ENCODE measurements at places on chromosomes 5 and 9.

- no peak for DNase-seq
Measured at GRCh38 chr9:73093016-73093739, 58.5 kb upstream of the ANXA1 start.

- no peak for DNase-seq
Measured at GRCh38 chr5:137901011-137901817, 12.0 kb downstream of the PKD2L2 start.

DNA sequence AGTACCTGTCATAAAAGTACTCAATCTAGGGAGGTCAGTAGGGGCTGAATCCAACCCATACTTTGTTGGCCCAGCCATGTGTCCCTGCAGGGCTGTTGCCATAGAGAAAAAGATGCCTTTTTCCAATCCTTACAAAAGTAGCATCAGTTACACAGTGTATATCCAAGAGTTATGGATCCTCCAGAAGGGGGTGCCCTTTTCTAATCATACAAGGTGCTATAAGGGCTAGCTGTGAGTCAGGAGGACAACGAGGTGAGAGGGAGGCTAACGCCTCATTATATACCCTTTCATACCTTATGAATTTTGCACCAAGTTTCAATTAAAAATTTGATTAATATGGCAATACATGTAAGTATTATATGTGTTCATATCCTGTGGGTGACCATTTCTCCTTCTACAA lies 4.8 kb downstream of the KIAA0825 start:
- DNase-seq: peak; percentile 48

DNA sequence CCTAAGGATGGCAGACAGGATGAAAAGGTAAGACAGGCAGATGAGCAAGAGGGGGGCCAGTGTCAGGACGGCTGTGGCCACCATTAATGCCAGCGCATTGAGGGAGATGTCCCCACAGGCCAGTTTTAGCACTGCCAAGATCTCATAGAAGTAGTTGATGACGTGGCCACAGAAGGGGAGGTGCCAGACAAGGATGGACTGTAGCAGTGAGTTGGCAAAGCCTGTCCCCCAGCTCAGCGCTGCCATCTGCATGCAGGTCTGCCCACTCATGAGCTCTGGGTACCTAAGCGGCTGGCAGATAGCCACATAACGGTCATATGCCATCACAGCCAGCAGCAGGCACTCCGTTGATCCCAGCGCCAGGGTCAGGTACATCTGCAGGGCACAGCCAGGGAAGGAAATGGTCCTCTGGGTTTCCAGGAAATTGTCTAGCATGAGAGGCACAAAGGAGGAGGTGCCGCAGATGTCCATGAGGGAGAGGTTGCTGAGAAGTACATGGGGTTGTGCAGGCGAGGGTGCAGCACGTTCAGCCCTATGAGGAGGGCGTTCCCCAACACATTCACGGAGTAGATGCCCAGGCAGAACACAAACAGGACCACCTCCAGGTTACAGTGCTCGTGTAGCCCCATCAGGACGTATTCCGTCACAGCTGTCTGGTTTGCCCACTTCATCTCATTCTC lies 10.8 kb downstream of the OR13J1 start:
- DNase-seq: no peak

DNA sequence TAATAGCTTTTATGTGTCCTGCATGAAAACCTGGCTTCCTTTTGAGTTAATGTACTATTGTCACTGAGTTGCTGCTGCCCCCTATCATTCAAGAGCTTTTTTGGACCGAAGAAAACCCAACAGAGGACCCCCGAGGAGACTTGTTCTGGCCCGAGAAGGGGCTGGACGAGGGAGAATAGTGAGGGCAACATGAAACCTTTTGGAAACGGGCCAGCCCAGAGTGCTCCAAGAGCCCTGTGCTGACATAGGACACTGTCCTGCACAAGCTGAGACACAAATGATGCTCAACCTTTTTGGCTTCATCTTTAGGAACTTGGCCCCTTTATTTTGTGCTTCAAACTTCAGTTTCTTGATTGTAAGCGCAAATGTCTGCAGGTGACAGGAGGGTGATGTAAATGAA lies 4.0 kb upstream of the GADD45G start:
- no peak for DNase-seq

DNA sequence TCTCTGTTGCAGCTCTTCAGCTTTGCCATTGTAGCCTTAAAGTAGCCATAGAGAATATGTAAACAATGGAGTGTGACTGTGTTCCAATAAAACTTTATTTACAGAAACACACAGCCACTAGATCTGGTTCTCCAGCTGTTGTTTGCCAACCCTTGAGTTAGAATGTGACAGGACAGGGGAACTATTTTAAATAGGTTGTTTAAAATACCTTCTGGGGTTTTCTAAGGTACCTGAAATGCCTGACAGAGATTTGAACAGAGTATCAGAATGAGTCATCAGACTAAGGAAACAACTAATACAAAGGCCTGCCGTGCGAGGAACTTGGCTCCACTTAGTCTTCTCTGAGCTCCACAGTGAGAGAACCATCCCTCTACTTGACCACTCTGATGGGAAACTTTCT lies 85.4 kb downstream of the HSD17B4 start:
- no peak for DNase-seq

DNA sequence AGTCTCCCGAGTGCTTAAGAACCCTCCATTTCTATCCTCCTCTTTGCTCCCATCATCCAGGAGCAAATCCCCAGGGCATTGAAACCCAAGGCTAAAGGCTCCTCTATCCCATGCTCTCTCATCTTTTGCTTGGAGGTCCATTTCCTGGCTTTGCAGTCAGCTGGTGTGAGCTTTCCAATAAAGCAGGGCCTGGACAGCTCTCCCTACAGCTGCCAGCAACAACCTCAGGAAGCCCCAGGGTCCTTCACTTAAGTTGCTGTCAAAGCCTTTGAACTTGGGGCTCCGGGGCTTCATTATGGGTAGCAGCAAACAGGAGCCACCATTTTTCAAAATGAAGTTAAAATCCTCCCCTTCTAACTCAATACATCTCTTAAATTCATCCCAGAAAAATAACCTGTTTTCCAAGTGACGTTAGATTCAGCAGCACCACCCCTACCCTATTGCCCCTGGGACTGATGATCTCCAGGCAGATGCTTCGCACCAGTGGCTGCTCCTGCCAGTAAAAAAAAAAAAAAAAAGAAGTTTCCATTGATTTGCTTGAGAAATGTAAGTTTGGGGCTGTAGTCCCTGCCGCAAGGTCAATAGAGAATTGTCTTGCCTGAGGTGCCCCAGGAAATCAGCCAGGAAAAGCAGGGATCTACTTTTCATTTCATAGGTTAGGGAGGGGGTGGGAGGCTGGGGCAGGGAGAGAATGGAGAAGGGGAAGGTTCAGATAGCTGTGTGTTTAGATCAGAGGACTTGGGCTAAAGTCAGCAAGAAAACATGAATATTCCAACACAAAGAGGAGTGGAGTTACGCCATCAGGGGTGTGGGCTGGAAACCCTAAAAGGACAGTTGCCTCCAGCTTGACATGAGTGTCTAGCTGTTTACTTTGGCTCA lies 83.8 kb upstream of the IL6ST start:
- DNase-seq: no peak

DNA sequence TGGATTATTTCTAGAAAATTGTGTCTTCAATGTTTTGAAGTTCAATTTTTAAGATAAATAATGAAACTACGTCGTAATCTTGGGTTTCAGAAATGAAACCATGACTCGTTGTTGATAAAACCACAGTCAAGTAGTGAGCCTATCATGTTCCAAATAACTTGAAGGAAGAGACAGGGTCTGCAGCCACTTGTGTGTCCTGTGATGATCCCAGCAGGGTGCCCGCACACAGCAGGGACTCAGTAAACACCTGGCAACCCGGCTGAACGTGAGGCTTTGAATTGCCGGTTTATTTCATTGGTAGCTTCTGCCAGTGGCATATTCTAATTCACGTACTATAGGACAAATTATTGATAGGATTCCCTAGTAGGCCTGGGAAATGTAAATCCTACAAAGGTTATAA lies 679.6 kb downstream of the IRX1 start:
- DNase-seq: peak; percentile 24

GRCh38 chr5:57468481-57469163 lies 14.0 kb downstream of the ACTBL2 start:
- DNase-seq: no peak

DNA sequence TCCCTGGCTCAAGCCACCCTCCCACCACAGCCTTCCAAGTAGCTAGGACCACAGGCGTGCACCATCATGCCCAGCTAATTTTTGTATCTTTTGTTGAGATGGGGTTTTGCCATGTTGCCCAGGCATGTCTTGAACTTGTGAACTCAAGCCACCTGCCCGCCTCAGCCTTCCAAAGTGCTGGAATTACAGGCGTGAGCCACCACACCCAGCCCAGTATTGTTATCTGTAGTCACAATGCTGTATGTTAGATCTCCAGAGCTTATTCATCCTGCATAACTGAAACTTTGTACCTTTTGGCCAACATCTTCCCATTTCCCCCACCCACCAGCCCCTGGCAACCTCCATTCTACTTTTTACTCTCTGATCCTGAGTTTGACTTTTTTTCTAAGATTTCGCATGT lies 37.5 kb downstream of the CREBRF start:
- no peak for DNase-seq

- DNase-seq: no peak
Measured at GRCh38 chr9:90926936-90927335, 125.3 kb downstream of the SYK start.

GRCh38 chr5:14260637-14261036 lies 117.5 kb downstream of the TRIO start:
- DNase-seq: no peak

DNA sequence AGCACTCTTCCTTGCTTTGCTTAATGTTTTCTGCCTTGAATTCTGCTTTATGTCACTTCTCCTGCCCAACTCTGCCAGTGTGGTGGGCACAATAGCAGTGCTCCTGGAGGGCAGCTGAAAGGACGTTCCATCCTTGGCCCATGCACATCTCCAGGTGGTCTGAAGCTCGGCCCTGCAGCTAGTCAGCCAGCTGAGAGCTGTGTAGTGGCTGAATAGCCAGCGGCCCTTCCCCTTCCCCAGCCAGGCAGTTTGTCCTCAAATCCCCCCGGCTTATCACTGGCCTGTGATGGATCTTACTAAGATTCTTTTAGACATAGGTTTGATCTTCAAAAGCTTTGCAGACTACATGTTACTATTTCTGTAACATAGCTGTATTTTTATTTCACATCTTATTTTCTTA lies 42.7 kb upstream of the ANGPTL2 start:
- peak; percentile 2 for DNase-seq

DNA sequence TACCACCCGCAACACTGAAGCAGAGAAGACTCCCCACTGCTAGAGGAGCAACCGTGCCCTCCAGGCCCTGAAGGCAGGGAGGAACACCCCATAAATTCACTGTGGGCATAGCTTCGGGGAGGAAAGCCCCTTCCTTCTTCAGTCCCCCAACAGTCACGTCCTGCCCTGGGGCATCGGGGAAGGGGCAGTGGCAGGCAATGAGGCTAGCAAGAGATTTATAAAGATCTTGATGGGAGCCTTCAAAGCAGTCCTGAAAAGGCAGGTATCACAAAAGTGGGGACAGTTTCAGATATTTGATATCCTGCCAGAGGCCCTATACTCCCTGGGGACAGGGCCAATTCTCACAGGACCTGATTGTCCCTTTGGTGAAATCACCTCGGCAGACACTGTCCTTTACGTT lies 16.9 kb upstream of the TRIM14 start:
- DNase-seq: no peak

- DNase-seq: no peak
Measured at GRCh38 chr9:78144663-78145377, 91.1 kb upstream of the CEP78 start.

DNA sequence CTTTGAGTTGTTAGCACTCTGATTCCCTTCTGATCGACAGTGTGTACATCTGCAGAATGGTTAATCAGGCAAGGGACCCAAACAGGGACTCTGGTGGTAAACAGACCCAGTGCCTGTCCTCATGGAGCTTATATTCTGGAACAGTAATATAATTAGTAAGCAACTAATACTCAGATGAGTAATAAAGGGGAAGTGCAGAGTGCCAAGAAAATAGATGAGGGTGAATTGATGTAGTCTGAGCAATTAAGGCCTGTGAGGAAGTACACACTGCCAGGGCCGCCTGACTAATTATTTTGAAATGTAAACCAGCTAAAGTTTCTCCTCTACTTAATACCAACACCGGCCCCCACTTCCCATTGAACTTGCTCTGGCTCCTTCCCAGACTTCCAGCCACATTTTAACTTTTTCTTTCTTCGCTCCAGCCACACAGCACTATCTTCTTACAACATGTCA lies 4.2 kb downstream of the DHX29 start:
- DNase-seq: no peak

DNA sequence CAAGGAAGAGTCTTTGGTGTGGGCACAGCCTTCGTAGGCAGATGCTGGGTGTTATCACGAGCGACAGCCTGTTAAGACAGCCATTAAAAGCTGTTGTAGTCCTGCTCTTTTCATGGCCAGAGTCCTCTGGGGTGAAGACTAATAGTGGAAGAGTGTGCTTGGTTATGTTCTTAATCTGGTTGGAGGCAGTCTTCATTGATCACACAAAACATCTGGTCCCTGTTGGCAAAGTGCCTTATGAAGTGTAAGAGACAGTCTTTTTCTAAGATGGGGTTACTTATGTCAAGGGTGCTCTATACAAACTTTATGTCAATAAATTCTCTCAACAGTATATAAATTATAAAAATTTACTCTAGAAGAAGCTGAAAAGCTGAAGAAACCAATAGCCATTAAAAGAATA lies 280.4 kb downstream of the CAAP1 start:
- no peak for DNase-seq

DNA sequence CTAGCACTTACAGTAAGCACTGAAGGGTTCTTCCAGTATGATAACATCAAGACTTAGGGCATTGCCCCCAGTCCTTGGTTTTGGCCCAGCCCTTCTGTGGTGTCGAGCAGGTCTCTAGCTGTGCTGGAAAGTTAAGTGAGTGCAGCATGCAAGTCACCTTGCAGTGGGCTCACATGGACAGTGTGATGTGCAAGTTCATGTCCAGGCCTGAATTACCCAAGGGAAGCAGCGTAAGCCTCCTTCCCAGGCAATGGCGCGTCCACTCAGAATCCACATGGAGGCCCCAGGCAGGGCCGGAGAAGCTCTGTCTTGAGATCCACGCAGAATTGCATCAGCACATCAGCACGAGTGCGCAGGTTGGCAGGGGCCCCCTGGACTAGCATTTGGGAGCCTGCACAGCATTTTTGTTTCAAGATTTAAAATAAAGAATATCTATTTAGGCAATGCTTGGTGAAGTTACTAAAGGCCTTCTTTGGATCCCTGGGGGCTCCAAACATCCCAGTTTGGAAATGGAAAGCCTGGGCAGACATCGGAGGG lies 108.4 kb upstream of the ALDH1B1 start:
- DNase-seq: no peak

GRCh38 chr5:17096952-17097695 lies 120.3 kb upstream of the BASP1 start:
- peak; percentile 95 for DNase-seq

DNA sequence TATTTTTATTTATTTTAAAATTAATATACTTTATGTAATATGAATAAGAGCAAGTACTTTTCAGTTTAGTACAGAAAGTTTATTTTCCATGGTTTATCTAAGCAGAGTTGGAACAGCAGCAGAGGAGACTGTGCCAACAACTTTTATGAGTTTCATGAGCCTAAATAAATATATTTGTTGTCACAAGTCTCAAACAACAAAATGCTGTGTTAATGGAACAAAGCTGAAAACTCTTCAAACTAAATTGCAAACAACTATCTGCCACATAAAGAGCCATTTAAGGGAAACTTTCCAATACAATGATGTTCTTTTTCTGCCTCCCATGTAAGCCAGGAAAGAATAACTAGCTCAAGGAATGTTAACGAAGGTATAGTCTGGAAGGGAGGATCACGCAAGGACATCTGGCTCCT lies 96.1 kb downstream of the FBN2 start:
- no peak for DNase-seq

All from NCI-H146 (cell line).